NCI-H226 (cell line): ENCODE measurements at places on chromosomes 7 and 10.

- peak; percentile 51 for DNase-seq
Measured at GRCh38 chr10:58820861-58821751, 308.4 kb downstream of the BICC1 start.

DNA sequence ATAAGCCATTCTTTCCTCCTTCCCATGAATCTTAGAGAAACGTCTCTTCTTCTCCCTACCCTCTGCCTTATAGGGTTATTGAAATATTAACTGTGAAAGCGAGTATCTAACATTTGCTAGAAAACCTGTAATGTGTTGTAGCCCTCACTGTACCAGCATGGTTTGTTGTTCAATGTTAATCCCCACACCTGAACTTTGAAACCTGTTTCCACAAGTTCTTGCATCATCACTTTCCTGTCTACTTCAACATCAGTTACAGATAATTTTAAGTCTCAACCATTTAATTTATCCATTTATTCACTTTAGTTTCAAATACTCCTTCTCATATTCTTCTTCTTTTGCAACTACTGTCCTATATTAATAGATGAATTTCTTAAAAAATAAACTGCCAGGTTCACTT lies 148.2 kb downstream of the ETV1 start:
- no peak for DNase-seq

DNA sequence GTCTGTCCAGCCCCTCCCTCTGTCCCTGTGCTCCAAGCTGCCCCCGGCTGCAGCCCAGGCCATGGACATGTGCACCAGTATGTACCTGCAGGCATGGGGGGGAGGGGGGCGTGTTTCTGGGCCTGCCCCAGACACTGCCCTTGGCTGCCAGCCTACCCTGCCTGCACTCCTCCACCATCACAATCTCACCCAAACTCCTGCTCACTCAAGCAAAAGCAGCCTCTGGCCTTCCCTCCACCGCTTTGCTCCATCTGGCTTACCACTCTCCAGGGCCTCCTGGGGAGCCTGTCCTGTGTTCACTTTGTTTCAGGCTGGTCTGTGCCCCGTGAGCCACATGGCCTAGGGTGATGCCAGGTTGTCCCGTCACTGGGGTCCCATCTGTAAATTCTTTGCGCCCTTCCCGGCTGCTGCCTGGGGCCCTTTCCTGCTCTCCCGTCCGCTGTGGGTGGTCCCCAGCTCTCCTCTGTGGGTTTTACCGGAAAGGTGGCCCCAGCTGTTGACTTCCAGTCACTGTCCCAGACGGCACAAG lies 33.3 kb upstream of the PPIF start:
- DNase-seq: no peak

- no peak for DNase-seq
Measured at GRCh38 chr7:17434191-17434590, 135.7 kb downstream of the AHR start.

- no peak for DNase-seq
Measured at GRCh38 chr10:110967009-110967630, 47.7 kb downstream of the SHOC2 start.
